Spinal cord (tissue), 10 donors: ENCODE measurements at places on chromosomes 1 and 21. TPM values are rescaled to one million over a fixed set of nuclear protein-coding genes. Genes with fewer than 3 reads are reported as not detected.

TINAGL1 gene
- total RNA-seq: 15.4 TPM

BRDT gene
- total RNA-seq: 0.06 TPM

NBPF20 gene
- 7.3 TPM for total RNA-seq

CLCNKB gene
- total RNA-seq: 1.9 TPM

- DNase-seq: no peak
Measured at GRCh38 chr1:66315671-66316070, 218.3 kb upstream of the SGIP1 start.

- no peak for DNase-seq
Measured at GRCh38 chr1:39639305-39640130, at the start of gene HEYL. Gene HEYL, minus strand, starts transcription at chr1:39639643. Its CDS starts 18 bp downstream, at chr1:39639625.

DNA sequence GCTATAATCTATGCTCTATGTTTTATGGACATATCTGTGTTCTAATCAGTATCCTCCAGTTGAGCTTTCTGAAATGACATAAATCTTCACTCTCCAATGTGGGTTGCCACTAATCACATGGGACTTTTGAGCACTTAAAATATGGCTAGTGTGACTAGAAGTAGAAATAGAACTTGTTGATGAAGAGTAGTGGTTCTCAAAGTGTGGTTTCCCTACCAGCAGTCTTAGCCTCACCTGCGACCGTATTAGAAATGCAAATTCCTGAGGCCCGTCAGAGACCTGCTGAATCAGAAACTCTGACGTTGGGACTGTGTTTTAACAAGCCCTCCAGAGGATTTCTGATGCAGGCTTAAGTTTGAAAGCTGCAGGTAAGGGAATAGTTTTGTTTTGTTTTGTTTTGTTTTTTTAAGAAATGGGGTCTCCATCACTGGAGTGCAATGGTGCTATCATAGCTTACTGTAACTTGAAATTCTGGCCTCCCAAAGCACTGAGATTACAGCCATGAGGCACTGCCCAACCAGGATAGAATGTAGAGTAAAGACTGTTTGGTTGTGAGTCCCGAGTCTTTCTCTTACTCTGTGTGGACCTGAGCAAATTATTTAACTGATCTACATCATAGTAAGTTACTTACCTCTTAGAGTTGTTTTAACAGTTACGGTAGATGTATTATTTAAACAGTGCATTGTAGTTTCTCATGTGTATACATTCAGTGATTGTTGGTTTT is 21.7 kb downstream of the GLRX2 start:
- DNase-seq: no peak

DNA sequence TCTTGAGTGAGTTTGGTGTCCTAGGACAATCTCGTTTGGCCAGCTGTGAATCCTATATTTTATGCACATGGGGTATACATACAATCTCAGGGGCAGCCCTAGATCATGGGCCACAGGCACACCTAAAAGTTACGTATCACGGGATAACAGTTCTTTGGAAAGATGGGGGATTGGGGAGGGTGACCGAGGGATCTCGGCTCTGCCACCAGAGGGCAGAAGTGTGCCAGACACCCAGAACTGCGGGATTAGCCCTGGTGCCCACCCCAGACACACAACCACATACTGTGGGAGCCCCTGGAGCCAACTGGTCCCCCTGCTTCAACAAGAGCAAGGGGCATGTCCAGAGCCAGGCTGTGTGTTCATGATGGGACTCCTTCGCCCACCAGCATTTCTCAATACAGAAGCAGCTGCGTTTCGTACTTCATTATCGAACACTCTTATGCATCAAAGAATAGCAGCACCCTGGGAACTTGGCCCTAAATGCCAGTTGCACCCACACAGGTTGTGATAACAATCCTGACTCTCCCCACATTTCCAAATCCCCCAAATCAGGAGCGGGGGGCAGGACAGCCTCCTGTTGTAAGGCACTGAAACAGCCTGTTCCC is 37.4 kb downstream of the TMCO4 start:
- DNase-seq: no peak

GNG12 gene
- total RNA-seq: 157 TPM

- DNase-seq: peak; percentile 49
Measured at GRCh38 chr1:244231572-244232315, 180.7 kb downstream of the ZBTB18 start.

DNA sequence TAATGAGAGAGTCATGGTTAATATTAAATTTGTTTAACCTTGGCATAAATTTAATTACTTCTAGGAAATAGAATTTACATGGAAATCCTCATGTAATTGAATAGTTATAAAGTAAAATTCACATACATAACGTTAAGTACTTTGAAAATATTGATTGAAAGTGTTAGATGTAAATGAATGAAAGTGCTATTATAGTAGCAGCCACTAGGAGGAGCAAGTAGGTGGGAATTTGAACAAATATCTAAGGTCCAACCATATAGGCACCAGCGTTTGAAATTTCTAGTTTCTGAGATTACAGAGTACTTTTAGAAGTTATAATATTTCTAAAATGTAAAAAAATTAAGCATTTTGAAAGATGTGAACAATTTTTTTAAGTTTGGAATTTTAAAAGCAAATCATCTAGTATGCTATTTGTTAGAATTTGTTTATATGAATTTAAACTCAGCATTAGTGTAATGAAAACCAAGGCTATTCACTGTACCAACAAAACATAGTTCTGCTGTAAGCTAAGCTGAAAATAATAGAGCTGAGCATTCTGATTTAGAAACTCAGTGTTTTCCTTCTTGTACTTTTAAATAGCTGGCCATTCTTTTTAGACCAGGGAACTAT is 3.3 kb downstream of the B3GALT2 start:
- peak; percentile 94 for DNase-seq

GRCh38 chr1:185091480-185091879 is 46.1 kb downstream of the RNF2 start:
- DNase-seq: no peak

DNA sequence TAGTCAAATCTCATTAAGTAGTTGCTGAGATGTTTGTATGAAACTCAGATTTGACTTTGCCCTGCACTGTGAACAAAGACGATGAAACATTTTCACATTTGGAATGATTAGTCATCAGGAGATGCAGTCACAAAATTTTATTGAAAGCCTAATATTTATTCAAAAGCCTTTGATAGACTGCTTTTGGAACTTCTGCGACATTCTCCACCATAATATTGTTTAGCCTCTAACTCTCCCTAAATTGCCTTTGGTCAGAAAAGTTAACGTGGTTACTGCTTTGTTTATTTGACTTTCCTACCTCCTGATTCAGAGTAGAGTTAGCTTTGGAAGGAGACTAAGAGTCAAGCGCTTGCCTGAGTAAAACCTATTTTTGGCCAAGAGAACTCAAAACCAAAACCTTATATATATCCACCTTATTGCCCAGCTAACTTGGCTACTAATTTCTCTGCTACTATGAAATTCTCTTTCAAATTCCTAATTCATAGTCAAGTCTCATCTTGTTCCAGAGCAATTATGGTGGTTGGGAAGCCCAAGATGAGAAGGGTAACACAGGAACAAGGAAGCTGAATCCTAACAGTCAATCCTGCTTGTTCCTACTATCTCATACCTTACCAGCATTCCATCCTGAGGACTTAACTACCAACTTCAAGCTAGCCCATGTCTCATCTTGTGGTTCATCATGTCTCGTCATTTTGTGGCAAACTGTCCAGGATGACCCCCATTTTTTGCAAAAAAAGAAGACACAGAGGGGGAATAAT is 429.6 kb downstream of the USP25 start:
- DNase-seq: no peak
